ENCODE measurements at places on chromosomes 5 and 9.
A peak's percentile ranks its signal among the peaks of the same experiment; 100 is the strongest.

- DNase-seq, result no peak
Measured at GRCh38 chr5:61120534-61120933, 41.7 kb downstream of the SMIM15 start.

DNA sequence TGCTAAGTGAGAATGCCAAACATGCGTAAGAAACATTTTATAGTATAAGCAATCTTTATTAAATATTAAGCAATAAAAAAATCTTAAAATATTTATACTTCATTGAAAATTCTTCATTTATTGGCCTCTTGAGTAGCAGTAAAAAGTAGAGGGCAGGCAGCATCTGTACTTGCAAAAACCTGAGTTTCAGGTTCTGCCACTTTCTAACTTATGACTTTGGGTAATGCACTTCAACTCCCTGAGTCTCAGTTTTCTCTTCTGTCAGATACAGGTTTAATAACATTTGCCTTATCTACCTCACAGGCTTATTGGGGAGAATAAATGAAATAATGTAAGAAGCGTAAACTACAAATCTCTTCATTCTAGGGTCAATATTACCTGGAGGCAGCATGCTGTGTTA lies 19.8 kb upstream of the MCTP1 start:
- DNase-seq, result no peak

GRCh38 chr9:131543141-131543540 lies 2.2 kb upstream of the PRRT1B start:
- no peak for DNase-seq

DNA sequence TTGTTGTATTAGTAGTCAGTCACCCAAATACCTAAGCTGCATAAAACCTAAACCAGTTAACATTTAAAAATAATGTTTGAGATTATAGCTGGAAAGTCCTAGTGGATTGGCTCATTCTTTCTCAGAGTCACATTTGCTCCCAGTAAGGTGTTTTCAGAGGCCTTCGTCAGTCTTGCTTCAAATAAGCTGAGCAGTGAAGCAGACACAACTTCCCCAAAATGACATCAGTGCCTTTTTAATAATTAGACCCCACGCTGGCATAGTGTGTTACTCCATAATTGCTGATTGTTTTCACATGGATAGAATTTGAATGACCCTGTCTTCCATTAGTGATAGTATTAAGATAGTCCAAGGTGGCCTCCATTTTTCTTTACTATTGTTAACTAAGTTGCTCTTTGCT lies 245.8 kb downstream of the PJA2 start:
- no peak for DNase-seq

DNA sequence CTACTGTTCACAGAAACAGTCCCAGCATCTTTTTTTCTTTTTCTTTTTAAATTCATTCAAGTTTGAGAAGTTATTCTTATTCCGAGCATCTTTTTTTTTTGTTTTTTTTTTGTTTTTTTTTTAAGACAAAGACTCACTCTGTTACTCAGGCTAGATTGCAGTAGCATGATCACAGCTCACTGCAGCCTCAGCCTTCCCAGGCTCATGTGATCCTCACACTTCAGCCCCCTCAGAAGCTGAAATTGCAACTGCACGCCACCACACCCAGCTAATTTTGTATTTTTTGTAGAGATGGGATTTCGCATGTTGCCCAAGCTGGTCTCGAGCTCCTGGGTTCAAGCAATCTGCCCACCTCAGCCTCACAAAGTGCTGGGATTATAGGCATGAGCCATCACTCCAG lies 36.4 kb upstream of the CHD1 start:
- no peak for DNase-seq

DNA sequence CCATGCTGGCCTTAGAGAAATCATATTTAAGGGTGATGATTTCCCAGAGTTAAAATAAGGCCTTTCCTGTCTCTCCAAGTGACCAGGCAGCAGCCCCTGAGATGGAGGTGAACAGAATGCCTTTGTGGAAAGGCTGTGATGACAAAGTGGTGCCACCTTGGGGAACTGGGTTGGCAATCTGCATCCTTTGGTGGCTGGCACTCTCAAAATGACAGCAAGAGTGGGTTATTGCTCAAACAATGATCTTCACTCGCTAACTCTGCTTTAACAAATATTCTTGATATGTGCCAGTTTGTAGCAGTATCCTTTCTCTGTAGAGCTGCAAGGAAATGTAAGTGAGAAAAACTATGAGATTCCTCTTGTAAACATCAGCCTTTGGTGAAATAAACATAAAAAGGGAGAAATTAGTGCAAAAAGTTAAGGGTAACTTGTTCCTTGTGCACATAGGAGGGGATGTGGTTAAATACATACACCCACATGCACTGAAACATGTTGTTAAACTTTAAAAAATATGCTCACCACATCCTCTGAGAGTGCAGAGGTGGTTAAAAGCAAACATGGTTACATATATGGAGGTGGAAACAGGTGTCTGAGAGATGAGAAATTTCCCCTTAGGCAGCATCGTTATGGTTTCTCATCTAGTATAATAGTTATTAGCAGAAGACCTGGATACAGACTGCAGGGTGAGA lies 373.4 kb upstream of the CTNND2 start:
- no peak for DNase-seq

DNA sequence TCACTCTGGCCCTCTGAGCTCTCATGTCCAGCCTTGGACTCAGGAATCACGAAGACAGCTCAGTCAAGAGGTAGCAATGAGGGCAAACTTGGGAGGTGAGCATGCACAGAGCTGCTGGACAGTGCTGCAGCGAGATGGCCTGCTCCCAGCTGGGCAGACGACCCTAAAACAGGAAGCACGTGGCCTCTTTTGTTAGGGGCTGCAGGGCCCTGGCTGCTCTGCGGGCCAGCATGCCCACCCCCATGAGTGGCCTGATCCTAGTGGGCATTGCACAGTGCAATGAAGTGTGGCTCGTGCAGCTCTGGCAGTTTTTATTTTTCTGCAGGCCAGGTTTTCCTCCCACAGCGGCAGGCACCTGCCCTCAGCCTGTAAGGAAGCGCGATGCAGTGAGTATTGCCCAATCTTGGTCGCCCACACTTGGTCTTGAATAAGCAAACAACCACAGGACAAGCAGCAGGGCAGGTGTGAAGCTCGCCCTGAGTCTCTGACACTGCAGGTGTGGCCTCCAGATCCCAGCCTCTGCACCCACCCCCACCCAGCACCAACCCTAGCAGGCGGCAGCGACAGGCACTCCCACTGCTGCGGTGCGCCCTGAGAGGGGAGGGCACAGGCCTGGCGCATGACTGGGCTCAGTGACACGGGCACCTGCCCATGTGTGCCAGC lies 60.8 kb downstream of the SEMA4D start:
- no peak for DNase-seq

DNA sequence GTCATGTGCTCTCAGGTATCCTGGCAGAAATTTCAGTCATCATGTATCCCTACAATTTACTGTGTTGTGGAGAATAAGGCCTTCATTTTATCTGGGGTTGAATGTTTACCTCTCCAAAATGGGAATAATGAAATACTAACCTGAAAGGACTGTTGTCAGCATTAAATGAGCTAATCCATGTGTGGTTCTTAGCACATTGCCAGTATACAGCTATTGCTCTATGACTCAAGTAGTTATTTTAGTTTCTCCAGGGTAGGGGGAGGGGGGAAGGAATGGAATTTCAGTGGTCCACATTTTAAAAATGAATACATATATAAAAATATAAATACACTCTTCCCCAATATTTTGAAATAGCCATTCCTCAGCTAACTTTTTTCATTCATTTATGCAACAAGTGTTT lies 3.5 kb downstream of the PAM start:
- no peak for DNase-seq

- DNase-seq, result no peak
Measured at GRCh38 chr5:90534922-90535321, 5.5 kb upstream of the LYSMD3 start.

DNA sequence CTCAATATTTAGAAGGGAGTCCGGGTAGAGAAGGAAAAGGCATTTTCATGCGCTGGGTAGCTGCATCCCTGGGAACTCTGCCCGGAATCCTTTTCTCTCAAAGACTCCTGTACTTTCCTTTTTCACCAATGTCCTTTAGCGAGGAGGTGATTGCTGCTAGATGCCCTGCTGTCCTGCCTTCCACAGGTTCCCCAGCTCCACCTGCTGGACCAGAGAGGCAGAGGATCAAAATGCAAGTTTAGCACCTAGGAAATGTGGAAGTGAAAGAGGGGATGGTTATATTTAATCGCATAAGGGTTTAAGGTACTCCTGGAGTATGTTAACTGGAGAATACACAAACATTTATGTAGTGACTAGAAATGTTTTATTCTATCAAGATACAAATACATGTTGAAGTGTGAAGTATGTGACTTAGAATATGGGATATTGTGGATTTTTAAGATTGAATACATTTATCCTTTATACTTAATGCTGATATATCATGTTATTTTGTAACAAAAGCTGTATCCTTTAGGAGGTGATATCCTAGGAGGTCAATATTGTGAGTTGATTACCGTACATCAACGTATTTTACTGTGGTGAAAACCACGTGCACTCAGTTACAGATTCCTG lies 145.7 kb downstream of the ARHGAP26 start:
- peak; percentile 20 for DNase-seq

- DNase-seq, result no peak
Measured at GRCh38 chr5:75059912-75060545, 7.7 kb upstream of the GCNT4 start.

- no peak for DNase-seq
Measured at GRCh38 chr5:56269216-56269927, 36.2 kb upstream of the ANKRD55 start.

DNA sequence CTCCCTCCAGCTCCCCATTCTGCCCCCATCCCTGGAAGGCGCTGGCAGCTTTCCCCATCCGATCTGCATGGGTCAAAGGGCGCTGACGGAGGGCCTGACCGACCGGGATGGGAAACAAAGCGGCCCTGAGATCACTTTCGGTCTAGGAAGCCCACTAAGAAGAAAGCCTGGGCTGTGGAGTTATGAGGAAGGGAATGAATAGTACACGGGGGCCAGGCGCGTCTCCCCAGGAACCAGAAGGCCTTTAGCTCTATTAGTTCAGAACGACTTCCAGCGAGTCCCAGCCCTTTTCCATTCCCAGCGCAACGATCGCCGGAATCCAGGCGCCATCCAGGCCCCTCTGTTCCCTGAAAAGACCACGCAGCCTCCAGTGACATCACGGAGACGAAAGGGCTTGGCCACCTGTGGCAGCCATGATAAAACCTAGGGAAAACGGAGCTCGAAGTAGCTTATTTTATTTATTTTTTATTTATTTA lies 70.1 kb upstream of the CCDC180 start:
- no peak for DNase-seq

- DNase-seq, result no peak
Measured at GRCh38 chr5:171911152-171911551, 95.3 kb downstream of the FBXW11 start.

- no peak for DNase-seq
Measured at GRCh38 chr5:171868236-171868635, 82.6 kb downstream of the SMIM23 start.

DNA sequence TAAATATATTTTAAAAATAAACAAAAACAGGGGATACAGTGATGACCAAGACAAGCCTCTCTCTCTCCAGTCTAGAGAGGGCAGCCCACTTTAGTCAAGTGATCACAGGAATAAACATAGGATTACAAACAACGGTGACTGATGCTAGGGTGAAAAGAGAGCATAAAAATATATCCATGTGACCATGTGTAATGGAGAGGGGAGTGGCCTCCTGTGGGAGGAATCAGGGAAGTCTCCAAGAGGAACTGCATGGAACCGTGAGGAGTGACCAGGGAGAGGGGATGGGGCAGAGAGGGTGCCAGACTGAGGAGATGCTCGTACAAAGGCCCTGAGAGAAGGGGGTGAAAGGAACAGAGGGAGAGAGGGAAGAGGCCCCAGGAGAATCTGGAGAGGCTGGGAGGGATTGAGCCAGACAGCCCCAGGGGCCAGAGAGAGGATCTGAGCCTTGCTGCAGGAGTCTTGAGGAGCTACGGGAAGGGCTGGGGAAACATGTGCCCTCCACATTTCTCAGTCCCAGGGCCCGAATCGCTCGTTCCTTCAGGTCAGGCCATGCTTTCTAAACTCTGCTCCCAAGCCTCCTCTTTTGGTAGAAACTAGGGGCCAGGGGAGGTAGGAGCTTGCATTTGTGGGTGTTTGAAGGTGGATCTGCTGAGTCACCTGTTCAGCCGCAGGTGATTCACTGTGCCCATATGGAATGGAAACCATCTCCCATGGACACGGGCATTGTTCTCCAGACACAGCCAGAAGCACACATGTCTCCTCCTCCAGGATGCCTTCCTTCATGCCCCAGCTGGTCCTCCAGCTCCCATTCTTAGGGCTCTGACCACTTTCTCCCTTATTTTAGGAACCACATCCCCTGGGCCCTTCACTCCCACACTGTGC lies 63.8 kb downstream of the PAX5 start:
- DNase-seq, result no peak

- no peak for DNase-seq
Measured at GRCh38 chr9:70442328-70442848, 27.9 kb upstream of the KLF9 start.

DNA sequence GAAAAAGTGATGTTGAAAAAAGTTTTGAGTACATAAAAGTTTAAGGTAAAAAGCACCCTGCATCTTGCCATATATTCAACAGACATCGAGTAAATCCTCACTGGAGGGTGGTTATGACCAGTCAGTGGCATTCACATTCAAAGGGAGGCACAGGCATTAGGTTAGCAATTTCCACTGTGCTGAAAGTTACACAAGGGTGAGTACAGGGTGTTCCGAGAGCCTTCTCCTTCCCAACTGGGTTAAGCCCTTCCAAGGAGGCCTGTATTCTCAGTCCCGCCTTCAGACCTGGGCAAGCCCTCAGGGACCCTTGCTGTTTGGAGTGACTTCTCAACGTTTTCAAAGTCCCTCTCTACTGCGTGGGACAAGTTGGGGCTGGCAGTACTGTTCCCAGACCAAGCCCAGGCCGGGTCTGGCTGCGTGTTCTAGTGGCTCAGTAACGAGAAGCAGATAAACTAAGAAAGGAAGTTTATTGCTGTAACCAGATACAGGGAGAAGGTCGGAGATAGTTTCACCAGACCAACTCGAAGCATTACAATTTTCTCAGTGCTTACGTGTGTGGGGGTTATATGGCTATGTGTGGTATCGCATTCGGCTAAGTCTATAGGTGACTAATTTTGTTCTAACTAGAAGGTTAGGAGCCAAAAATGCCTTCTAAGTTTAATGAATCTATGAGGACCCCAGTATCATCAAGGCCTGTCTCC lies 13.0 kb upstream of the SETX start:
- DNase-seq, result no peak

GRCh38 chr5:134236318-134236717 lies 10.4 kb upstream of the PPP2CA start:
- no peak for DNase-seq

GRCh38 chr5:142748132-142748531 lies 22.0 kb upstream of the ARHGAP26 start:
- no peak for DNase-seq

All from NCI-H1694 (cell line).